ENCODE measurements at places on chromosomes 16 and 17. TPM values are rescaled to one million over a fixed set of nuclear protein-coding genes. Genes with fewer than 3 reads are reported as not detected.

Gene RPA1
- 47.2 TPM for total RNA-seq

Gene SCNN1G
- not detected for total RNA-seq

Gene NR1D1
- total RNA-seq, result 2.9 TPM

Gene KRT12
- total RNA-seq, result not detected

Gene SLC16A6
- total RNA-seq, result 0.92 TPM

Gene CCL17
- total RNA-seq, result not detected

Gene MMP2
- 576 TPM for total RNA-seq
